ENCODE measurements at places on chromosomes 7 and 10.

DNA sequence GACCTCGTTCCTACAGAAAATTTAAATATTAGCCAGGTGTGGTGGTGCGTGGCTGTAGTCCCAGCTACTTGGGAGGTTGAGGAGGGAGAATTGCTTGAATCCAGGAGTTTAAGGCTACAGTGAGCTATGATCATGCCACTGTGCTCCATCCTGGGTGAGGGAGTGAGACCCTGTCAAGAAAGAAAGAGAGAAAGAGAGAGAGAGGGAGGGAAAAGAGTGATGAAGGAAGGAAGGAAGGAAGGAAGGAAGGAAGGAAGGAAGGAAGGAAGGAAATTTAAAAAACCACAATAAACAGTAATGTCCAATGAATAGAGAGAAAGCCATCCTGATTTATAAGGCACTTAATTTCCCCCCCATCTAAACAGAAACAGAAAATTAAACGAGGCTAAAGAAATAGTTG is 9.4 kb downstream of the MYPN start:
- no peak for DNase-seq

GRCh38 chr7:2841907-2842306 is 2.2 kb downstream of the GNA12 start:
- no peak for DNase-seq

DNA sequence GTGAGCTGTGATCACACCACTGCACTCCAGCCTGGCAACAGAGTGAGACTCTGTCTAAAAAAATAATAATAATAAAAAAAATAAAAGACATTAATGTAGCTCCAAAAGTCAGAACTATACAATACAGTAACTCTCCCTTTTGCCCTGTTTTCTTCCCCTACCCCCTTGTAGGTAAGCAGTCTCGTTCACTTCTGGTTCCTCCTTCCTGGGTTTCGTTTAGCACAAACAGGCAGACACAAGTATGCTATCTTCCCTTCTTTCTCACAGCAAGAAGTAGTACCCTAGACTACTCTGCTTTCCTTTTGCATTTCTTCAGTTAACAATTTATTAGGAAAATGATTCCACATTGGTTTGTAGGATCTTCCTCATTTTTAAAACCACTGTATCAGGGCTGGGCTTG is 33.1 kb downstream of the PDSS1 start:
- no peak for DNase-seq

DNA sequence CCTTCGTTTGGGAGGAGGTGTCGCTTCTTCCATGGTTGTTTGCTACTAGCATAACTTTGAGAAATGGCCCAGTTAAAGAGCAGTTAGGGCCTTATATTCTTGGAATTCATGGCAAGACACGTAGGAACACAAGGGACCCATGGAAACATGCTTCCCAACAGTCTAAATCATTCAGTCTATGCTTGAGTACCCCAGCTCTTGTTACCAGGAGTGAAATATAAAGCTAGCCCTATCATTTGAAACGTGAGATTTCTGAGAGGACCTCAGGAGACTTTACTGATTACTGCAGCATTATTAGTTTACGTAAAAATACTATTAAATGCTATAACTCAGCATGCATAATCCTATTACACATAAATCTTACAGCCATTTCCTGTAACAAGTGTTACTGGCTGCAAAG is 328.6 kb upstream of the CDC14C start:
- no peak for DNase-seq

- DNase-seq, result no peak
Measured at GRCh38 chr10:125523347-125523746, 159.6 kb downstream of the TEX36 start.

GRCh38 chr10:122052701-122053100 is 63.7 kb downstream of the TACC2 start:
- no peak for DNase-seq

DNA sequence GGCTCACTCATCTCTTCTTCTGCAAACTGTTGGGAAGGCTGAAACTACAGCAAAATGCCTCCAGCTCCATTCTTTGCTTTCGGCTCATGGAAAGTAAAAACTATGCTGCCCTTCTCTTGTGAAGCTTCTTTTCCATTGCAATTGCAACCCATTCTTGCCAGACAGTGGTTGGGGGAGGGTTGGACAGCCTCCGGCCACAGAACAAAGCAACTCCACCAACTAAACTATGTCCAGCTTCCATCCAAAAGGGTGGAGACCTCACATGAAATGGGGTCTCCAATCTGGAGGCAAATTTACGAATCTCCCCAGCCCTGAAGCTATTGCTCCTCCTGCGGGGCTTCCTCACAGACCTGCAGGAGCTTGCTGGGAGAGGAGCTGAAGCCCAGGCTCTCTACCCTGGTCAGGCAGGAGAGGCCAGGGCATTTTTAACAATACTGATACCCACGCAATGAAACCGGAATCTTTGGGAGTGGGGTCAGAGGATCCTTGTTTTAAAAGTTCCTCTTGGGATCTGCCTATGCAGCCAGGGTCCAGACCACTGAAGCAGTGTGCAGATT is 549 bp downstream of the GPNMB start:
- no peak for DNase-seq

- no peak for DNase-seq
Measured at GRCh38 chr10:131269776-131270460, 41.6 kb downstream of the TCERG1L start.

- no peak for DNase-seq
Measured at GRCh38 chr10:124598196-124598595, 136.6 kb downstream of the LHPP start.

- DNase-seq, result no peak
Measured at GRCh38 chr7:118151671-118152070, 32.3 kb upstream of the LSM8 start.

DNA sequence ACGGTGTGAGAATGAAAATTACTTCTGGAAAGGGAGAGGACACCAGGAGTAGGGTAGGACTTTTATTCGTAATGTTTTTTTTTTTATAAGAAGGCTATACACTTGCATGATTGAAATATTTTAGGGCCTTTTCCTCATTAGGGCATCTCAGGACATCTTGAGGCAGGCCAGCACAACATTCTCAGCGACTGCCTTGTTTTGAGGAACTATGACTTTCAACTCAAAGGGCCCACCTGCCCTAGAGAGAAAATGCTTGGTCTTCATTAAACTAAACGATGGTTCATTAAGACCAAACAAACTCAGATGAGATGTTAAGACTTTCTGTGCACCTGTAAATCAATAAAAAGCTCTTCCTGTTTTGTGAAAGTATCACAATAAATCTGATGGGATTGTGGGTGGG is 11.3 kb downstream of the NOD1 start:
- no peak for DNase-seq
